Activated T-cell treated with anti-CD3 and anti-CD28 coated beads, Interleukin-2, amount 50 U/mL, for 4 hours (primary cell): ENCODE measurements at places on chromosomes 7 and 10.

- DNase-seq: no peak
Observed at GRCh38 chr10:72542396-72542815, 83.5 kb downstream of the MICU1 start.

- DNase-seq: no peak
Observed at GRCh38 chr10:4981722-4982471, 18.7 kb downstream of the AKR1C1 start.

DNA sequence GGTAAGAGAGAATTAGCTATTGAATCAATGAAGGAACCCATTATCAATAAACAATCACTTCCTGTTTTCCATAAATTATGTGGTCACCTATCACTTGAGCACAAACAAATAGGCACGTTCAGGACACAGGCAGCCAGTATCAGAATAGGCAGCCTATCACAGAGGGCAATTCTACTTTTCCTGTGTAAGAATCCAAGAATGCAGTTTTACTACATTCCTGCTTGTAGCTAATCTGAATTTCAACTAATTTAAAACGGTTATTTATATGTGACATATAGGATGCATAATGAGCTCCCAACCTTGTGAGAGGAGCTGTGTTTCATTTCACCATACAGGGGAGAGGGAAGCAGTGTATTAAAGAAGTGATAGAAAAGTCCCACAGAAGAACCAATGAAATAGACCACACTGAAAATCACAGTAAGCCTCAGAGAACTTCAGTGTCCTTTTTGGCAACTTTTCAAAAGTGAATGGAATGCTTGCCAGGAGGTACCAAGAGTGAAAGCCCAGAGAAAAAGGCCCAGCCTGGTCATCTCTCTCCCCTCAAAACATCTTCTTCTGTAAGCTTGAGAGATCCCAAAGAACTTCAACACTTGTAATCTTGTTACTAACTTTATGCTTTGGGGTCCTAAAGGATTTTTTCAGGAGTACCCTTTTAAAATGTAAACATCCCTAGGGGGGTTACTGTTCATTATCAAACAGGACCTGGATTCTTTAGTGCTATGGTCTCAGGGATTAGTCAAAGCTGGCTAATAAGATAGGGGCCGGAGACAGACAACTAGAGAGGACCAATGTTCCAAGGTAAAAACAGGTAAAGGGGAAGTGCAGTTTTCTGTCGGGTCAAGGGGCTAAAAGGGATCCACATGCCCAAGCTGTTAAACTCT is 1.3 kb downstream of the IMMP2L start:
- DNase-seq: no peak

DNA sequence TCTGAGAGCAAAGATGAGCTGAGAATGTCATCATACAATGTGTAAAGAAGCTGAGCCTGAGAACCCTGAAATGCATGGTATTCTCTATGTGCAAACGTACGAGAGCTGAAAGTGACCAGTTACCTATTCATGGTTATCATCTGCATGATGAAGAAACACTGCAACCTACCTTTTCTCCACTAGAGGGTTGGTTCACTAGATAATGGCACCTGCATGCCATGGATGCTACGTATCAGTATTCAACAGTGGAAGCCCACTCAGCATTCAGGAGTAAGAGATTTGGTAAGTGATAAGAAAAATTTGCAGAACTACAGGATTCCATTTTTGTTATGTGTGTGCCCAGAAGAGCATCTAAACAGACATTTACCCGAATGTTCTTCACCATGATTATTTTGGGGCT is 145.4 kb downstream of the PTPRN2 start:
- DNase-seq: no peak

GRCh38 chr10:3076138-3076537 is 8.8 kb downstream of the PFKP start:
- DNase-seq: no peak

DNA sequence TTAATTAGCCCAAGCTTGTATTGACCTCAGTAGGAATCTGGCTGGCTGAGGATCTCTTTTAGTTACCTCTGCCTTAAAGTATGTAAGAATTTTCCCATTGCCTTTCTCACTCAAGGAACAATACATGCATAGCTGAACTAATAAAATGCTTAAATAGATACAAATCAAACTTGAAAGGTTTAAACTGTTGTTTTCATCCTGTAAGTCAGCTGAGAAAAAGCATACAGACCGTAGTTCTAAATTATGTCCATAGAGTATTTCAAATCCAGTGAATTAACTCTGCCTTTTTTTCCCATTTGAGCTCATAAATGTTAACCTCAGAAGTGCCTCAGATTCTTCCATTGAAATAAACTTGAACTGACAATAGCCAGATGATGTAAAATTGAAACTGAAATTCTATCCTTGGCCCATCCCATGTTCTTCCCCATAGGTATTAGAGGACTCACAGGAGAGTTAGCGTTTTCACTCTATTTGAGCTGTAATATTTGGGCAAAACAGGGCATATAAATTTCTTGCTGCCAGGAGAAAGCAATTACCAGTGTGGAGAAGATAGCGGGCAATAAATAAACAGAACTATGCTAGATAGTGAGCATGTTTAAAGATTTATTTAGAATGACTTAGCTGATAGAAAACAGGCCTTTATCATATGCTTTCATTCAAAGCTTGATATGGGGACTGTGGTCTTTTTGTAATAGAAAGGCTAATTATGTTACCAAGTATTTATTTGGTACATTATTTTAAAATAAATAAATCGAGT is 163.7 kb downstream of the WNT2 start:
- DNase-seq: no peak

- DNase-seq: no peak
Observed at GRCh38 chr7:29105191-29105590, 41.1 kb downstream of the CPVL start.

GRCh38 chr10:3852147-3852904 is 67.3 kb upstream of the KLF6 start:
- DNase-seq: peak; percentile 56

GRCh38 chr10:89476150-89476549 is 59.2 kb downstream of the SLC16A12 start:
- DNase-seq: no peak

DNA sequence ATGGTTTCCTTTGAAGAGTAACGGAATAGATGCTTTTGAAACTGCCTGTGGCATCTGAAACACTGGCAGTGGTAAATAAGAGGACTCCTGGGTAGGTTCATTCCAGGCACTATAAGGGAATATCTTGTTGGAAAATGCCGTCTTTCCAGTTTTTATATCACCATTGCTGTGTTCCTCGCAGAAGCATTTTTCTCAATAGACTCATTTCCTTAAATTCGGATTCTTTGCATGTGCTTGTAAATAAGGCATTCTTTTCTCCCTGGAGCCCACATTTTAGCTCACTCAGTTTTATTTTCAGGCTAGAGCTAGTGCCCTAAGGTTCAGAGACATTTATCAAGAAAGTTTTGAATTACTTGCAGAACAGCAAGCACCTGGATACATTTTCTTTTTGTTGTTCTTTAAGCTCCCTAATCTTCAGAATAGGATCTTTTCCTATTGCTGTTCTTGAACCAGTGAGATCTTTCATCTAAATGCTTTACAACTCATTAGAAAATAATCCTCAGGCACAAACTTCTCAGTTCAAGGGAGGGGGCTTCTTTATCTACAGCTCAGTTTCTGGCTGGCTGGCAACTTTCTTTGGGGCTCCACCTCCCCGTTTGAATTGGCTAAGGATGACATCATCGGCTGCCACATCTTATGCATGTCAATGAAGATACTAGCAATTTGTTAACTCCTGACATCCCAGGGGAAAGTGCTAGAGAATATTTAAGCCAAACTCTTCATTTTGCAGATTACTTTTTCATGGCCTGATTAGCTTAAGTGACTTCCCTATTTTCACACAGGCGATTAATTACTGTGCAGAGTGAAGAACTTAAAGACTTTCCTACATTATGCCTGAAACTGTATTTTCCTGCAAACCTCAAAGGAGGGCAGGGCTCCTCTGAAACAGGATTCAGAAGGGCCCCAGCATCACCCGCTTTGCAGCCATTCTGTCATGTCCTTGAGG is 133.7 kb upstream of the RSU1 start:
- no peak for DNase-seq

GRCh38 chr10:45569471-45569870 is 103.1 kb downstream of the ZFAND4 start:
- no peak for DNase-seq

DNA sequence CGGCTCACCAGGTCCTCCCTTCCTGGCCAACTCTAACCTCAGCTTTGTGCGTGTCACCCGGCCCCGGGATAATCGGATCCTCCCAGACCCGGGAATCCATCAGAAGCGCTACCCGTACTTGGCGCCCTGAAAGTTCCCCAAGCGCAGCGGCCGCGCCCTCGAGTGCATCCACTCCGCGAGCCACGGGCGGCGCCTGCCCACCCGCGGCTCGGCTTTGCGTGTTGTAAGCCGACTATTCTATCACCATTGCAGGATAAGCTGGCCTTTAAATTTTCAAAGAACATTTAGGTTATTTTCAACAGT is 35.7 kb upstream of the EBLN1 start:
- peak; percentile 46 for DNase-seq

DNA sequence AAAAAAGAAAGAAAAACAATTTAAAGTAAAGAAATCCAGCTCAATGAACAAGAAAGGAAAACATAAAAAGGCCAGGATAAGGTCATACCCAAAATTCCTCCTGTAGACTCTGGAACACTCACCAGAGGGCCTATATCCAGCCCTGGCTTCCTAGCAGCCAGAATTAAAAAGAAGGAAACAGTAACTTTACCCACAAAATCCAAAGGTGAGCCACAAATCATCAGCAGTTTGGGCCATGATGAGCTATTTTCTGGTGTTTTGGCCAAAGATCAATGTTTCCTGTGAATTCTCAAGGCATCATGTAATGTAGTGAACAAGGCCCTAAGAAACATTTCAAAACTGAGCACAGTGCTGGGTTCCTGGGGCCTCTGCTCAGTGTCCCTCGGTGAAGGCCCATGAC is 87.8 kb downstream of the LARP4B start:
- no peak for DNase-seq

- no peak for DNase-seq
Observed at GRCh38 chr10:80066809-80067208, 11.7 kb upstream of the TMEM254 start.

DNA sequence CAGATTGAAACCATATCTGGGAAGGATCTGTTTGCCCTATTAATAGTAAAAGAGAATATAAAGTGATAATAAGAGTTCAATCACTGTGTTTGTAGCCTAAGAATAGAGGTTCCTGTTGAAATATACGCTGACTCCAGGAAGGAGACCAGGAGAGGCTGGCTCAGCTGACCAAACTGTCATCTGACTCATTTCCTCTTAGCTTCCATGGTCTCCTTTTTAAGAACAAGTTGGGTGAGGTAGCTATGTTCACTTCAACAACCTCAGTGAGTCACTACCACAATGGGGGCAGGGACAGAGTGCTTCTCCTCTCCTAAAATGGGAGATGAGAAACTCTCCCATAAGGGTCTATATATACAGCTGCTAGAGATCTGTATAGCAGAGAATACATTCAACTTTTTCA is 543.3 kb downstream of the CALN1 start:
- DNase-seq: no peak

DNA sequence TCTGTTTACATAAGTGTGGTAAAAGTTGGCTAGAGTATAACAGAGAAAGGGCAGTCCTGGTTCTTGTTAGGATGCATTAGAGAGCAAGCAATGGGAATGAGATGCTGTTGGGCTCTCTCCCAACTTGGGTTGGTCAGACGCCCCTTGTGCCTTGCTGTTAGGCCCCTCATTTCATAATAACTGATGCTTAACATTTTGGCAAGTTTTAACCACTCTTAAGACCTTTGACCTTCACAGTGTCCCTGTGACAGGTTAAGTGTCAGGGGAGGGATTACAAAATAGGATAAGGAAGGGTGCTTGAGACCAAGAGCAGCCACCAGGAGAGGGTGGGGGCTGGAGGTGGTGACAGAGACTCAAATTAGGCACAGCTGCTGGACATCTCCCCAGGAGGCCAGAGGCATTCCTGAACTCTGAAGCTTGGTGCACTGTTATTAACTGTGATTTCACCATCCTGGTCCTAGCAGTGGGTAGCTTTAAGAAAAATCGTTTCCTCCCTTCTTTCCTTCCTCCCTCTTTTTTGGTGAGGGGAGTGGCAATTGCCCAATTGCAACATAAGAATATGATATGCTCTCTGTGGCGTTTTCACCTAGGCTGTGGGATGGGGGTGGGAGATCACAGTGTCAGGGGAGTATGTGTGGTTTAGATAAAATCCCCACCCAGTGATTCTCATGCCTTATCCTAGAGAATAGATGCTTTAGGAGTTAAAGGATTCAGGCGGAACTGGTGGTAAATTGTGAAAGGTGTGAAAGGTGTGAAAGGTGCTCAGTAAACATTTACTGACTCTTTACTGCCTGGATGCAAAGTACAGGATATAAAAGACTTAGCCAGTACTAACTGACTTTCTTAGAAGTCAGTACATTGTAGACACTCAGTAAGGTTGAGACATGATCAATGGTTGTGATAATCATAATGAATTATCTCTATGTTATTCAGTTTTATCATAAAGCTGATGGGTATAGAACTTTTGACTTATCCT is 270.5 kb downstream of the BICC1 start:
- DNase-seq: no peak

DNA sequence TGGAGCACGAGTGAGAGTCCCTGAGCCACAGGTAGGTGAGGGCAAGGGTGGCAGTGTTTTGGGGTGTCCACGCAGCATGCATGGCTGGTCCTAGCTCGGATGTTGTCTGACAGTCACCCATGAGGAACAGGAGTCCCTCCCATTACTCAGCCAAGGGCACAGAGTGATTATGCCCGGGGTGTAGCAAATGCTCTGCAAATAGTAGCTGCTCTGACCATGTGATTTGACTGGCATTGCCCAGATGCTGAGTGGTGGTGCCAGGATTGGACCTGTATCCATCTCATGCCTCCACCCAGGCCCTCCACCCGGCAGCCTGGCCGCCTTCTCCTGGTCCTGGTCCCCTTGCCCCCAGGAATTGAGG is 150.8 kb downstream of the GRK5 start:
- DNase-seq: no peak

GRCh38 chr7:15687546-15688278 is 1.2 kb upstream of the MEOX2 start:
- no peak for DNase-seq

DNA sequence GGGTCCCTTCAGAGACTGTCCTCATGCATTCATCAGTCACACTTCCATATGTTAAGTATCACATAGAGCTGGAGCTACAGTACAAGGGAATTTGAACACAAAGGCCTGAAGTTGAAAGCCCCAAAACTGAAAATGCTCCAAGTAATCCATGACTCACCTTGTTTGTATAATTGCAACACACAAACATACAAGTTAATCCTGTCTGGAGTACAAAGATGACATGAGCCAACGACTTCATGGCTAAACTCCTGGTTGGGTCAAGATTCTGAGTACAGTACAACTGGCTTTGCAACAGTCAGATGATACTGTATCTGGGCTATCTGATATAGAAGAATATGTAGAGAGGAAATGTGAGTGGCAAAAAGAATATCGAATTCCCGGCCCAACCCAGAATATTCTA is 73.1 kb upstream of the AASS start:
- no peak for DNase-seq

GRCh38 chr10:102678842-102679289 is 34.6 kb downstream of the TRIM8 start:
- DNase-seq: no peak

DNA sequence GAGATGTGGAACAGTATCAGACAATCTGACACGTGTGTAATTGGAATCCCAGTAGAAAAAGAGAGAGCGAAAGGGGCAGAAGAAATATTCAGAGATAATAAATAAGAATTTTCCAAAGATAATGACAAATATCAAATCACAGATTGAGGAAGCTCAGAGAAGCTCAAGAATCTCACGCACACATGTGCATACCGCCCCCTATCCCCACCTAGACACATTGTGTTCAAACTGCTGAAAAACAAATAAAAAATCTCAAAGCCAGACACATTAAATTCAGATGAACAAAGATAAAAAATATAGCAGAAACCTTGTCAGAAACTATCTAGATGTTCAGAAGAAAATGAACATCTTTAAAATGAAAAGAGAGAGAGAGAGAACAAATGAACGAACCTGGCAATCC is 17.2 kb downstream of the SFR1 start:
- DNase-seq: no peak
